Chondrocyte (in vitro differentiated cells): ENCODE measurements at places on chromosomes 1 and 21. TPM values are rescaled to one million over a fixed set of nuclear protein-coding genes. Genes with fewer than 3 reads are reported as not detected.

Gene SKI
- 112 to 135 TPM (median 116 TPM) in 3 replicates for total RNA-seq

Gene GBP5
- not detected in 3 replicates for total RNA-seq

Gene ADORA1
- total RNA-seq, result 0.24 to 2.1 TPM (median 1.7 TPM) in 3 replicates

Gene PTGFR
- 0.13 to 2.0 TPM (median 0.17 TPM) in 3 replicates for total RNA-seq

Gene RNPC3
- total RNA-seq, result 9.9 to 17.6 TPM (median 10.6 TPM) in 3 replicates

Gene RGS7
- 3.3 to 4.5 TPM (median 3.9 TPM) in 3 replicates for total RNA-seq

Gene OVAAL
- not detected in 3 replicates for total RNA-seq

Gene CFHR5
- total RNA-seq, result not detected in 3 replicates

Gene GBP2
- 0.42 to 0.56 TPM in 2 of 3 replicates, not detected in the other for total RNA-seq

Gene JAM2
- total RNA-seq, result 6.6 to 7.1 TPM (median 7.0 TPM) in 3 replicates

Gene TPTE
- not detected in 3 replicates for total RNA-seq
